Forelimb muscle (tissue), 1 donor: ENCODE measurements at places on chromosomes 2 and 18. TPM values are rescaled to one million over a fixed set of nuclear protein-coding genes. Genes with fewer than 3 reads are reported as not detected.

PTH2R gene
- polyA plus RNA-seq: 0.10 TPM

KDM3A gene
- 65.4 TPM for polyA plus RNA-seq

GRCh38 chr2:11298592-11298991 is 45.8 kb downstream of the ROCK2 start:
- no peak for DNase-seq

DNA sequence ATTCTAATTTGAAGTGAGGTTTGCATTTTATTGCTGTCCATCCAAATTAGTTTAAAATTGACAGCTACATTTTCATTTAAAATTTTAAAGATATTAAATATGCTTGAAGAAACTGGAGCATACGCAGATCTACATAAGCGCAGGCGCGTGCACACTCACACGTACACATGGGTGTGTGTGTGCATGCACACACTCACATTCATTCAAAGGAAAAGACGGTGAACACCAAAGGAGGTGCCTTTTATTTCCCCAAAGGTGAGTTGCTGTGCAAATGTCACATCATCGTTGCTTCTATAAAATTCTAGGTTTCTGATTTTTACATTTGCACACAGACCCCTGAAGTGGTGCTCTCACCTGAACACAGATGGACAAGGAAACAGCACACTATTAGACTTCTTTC is 194.2 kb downstream of the GRB14 start:
- DNase-seq: no peak

GRCh38 chr2:80326214-80326613 is 21.7 kb upstream of the LRRTM1 start:
- no peak for DNase-seq

CFAP65 gene
- not detected for polyA plus RNA-seq

GRCh38 chr18:54157646-54158385 is 66.7 kb downstream of the MBD2 start:
- no peak for DNase-seq

GRCh38 chr2:108145557-108146326 is 94.0 kb upstream of the SULT1C3 start:
- DNase-seq: no peak

GRCh38 chr2:191693166-191693565 is 15.2 kb downstream of the NABP1 start:
- no peak for DNase-seq

LOXHD1 gene
- polyA plus RNA-seq: 3.2 TPM

- DNase-seq: no peak
Measured at GRCh38 chr2:160984426-160985077, 175.7 kb upstream of the TANK start.

GRCh38 chr2:45882707-45883602 is 231.5 kb downstream of the PRKCE start:
- peak; percentile 85 for DNase-seq

DNA sequence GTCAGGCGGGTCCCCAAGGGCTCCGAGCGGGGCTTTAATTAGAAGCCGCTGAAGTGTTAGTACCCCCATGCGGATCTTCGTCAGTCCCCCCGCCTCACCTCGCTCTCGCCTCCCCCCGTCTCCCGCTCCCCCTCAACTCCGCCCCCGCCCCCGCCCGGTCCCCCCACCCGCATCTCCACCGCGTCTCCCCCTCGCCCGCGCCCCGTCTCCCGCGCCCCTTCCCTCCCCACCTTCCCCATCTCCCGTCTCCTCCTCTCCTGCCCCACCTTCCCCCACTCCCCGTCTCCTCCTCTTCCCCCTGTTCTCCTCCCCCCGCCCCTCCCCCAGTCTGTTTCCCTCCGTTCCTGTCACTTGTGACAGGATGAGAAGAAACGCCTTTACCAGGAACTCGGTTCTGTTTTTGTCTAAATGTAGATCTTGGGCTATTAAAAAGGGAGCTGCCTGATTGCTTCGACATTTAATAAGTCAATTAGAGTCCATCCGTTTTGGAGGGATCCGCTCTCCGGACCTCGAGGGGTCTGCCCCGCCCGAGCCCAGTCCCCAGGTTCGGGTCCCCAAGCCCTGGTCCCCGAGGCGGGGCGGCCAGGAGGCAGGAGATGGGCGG is 969 bp upstream of the ALKAL2 start:
- DNase-seq: no peak

- no peak for DNase-seq
Measured at GRCh38 chr2:28557389-28558131, 61.7 kb downstream of the PLB1 start.

DNA sequence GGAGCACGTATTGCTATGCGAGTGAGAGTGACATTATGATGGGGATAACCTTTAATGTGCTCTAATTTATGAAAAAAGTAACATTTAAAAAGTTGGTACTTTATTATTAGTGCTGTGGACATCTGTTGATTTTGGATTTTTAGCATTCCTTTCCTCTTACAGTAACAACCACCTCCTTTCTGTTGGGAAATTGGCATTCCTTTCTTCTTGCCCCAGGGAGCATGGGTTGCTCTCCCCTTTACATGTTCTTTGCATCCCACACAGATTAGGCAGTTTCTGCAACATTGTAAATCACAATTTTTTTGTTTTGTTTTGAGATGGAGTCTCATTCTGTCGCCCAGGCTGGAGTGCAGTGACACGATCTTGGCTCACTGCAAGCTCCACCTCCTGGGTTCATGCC is 300.2 kb downstream of the LPIN1 start:
- DNase-seq: no peak

- DNase-seq: no peak
Measured at GRCh38 chr18:59265246-59265973, 7.8 kb downstream of the RAX start.

- DNase-seq: no peak
Measured at GRCh38 chr18:79855147-79855933, 57.6 kb downstream of the KCNG2 start.

CABYR gene
- 3.3 TPM for polyA plus RNA-seq

ABCG8 gene
- polyA plus RNA-seq: 0.09 TPM

TANK gene
- 27.9 TPM for polyA plus RNA-seq

DNA sequence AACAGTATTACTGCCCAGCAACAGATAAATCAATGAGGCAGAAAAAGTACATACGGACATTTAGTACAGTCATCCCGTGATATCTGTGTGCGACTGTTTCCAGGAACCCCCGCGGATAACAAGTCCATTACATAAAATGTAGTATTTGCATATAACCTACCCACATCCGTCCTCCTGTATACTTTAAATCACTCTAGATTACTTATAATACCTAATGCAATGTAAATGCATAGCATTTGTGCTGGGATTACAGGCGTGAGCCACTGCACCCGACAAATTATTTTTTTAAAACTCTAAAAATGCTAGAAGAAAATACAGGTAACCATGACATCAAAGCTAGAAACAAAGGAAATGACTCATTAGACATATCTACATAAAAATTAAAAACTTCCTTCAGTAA is 91.6 kb downstream of the FAM161A start:
- no peak for DNase-seq

DNA sequence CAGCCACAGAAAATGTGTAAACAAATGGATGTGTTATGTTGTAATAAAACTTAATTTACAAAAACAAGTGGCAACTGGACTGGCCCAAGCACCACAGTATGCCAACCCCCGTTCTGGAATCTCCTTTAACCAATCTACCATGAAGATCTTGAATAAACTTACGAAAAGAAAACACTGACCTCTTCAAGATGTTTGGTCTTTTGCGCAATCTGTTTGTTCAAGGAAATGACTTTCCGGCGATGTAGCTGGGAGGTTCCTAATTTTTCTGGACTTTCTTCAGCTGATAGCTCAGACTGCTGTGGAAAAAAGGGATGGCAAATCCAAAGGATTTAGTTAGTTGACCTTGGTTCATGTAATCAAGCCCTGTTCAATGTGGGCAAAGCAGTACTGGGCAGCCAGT is 55.7 kb downstream of the CCDC93 start:
- DNase-seq: no peak

DSG4 gene
- not detected for polyA plus RNA-seq

GRCh38 chr2:206983161-206983859 is 44.0 kb downstream of the CPO start:
- DNase-seq: no peak

- DNase-seq: no peak
Measured at GRCh38 chr2:173432049-173432754, 77.5 kb downstream of the CDCA7 start.

PSD4 gene
- 1.3 TPM for polyA plus RNA-seq

GRCh38 chr2:230299618-230300017 is 27.4 kb upstream of the SP140L start:
- DNase-seq: no peak

- no peak for DNase-seq
Measured at GRCh38 chr2:178292586-178292985, 98.3 kb downstream of the OSBPL6 start.

PLCD4 gene
- 63.0 TPM for polyA plus RNA-seq

- no peak for DNase-seq
Measured at GRCh38 chr2:59532808-59533207, 1020.6 kb downstream of the BCL11A start.

DNA sequence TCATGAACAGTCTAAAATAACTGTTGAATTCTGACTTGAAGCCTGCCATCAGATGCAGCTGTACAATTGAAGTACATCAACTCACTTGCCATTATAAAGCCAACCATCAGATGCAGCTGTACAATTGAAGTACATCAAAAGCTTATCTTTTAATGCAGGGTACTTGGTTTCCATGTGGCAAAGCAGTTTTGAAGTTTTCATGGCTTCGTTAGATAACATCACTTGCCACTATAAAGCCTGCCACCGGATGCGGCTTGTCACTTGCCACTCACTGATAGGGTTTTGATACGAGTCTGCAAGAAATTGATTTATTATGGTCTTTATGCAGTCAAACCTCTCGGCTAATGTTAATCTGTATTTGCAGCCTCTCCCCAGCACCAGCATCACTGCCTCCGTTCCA is 1605.8 kb downstream of the SUCLG1 start:
- no peak for DNase-seq

STPG4 gene
- polyA plus RNA-seq: not detected

GRCh38 chr2:48369971-48370370 is 160.0 kb upstream of the STON1 start:
- DNase-seq: no peak

MRPL19 gene
- polyA plus RNA-seq: 34.8 TPM

ALPP gene
- polyA plus RNA-seq: not detected

DNA sequence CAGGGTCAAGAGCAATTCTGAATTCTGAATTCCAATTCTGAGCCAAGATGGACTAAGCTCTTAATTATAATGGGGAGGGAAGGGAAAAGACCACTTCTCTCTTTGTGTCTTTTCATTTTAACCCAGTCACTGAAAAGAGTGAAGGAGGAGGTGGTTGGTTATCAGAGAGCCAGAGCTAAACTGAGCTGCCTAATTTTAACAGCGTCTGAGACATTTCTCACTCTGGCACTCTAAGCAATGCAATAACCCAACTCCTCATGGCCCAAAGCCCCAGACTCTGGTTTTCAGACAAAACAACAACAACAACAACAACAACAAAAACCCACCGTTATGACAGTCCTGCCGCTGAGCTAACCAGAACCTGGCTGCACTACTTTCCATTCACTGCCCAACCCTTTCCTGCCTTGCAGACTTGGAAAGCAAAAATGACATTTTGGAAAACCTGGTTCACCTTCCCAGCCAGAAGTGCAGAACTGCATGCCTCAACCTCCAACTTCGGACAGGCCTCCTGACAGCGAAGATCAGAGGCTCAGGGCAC is 1.0 kb downstream of the CHST10 start:
- DNase-seq: no peak

- DNase-seq: no peak
Measured at GRCh38 chr2:143071185-143071876, 57.9 kb upstream of the ARHGAP15 start.

GRCh38 chr2:98039085-98039756 is 43.5 kb upstream of the TMEM131 start:
- DNase-seq: no peak

DNA sequence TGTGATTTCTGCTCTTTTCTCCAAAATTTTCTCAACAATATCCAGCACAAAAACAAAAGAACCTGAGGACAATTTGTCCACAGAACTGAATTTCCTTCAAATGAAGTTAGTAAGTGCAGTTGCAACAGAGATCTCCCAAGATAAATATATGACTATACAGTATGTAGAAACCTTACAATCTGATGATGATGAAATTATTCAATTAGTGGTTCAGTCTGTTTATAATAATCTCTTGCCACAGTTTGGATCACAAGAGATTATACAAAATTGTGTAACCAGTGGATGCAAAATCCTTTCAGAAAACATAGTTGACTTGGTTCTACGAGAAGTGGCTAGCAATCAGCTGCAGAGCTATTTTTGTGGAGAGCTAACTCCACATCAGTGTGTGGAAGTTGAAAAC is 68.7 kb downstream of the FSIP2 start:
- DNase-seq: no peak

GRCh38 chr2:67516362-67516761 is 119.2 kb downstream of the ETAA1 start:
- no peak for DNase-seq

GRCh38 chr2:105486762-105487141 is 87.9 kb upstream of the FHL2 start:
- DNase-seq: no peak

- no peak for DNase-seq
Measured at GRCh38 chr2:120630031-120630701, 105.5 kb upstream of the GLI2 start.

GRCh38 chr2:164515734-164516133 is 105.5 kb downstream of the GRB14 start:
- DNase-seq: no peak

GRCh38 chr2:144208924-144209323 is 311.0 kb downstream of the ZEB2 start:
- DNase-seq: no peak

GGCX gene
- 19.7 TPM for polyA plus RNA-seq
